ENCODE measurements at places on chromosomes 2 and 18.

DNA sequence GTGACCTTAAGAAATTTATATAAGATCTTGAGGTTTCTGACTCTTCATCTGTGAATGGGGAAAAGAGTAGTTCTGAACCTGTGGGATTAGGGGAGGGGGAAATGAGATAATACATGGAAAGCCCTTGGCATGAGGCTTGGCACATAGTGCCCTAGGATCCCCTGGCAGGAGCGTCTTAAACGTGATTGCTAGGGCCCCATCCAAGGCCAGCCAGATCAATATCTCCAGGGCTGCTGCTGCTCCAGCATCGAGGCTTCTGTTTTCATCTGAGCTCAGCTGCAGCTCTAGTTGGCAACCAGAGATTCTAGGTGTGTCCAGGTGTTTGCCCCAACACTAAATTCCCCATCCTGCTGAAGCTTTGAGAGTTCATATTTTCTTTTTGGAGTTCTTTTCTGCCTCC is 71.0 kb downstream of the IL1R2 start:
- no peak for DNase-seq

DNA sequence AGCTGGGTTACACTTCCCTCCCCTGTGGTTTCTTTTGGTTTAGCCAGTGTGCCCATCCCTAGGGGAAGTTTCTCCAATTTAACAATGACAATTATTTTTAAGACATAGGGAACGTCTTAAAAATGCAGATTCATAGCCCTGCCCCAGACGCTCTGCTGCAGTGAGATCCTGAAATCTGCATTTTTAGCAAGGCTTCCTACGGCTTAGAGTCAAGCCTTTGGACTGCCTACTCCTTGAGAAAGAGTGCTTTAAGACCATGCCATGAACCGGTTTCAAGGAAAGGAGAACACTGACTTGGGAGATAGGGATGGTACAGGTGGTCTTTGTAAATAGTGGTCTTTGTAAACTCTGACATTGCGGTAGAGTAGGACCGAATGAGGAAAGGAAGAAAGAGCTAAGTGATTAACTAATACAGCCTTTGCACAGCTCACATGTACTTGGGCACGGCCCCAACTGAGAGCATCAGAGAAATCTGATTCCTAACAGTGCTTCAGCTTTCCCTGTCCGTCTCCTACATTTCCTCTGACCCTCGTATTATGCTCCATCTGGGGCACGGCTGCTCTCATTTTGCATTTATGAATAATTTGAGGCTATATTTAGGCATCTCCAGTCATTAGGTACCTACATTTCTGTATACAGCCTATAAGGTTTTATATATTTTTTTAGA is 217.6 kb upstream of the TANK start:
- DNase-seq, result no peak

- DNase-seq, result no peak
Observed at GRCh38 chr18:31454066-31454708, 6.6 kb downstream of the DSG3 start.

GRCh38 chr2:16281451-16282335 is 341.3 kb downstream of the MYCN start:
- peak; percentile 72 for DNase-seq

DNA sequence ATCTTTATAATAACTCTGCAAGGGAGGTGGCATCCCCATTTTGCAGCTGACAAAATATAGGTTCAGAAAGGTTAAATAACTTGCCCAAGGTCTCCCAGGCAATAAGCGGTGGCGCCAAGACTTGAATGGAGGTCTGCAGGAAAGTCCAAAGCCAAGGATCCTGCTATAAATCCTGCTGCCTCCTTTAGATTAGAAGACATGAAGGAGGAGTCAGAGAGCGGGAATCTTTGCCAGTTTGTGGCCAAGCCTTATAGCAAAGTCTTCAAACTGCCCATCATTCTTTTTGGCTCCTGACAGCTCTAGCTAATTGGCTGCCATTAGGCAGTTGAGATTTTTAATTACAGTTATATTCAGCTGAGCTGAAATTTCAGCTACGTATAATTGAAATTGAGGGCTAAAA is 114.3 kb downstream of the C1D start:
- DNase-seq, result no peak

GRCh38 chr2:54657664-54658083 is 65.8 kb upstream of the EML6 start:
- DNase-seq, result peak; percentile 77

GRCh38 chr2:145007093-145007959 is 487.4 kb upstream of the ZEB2 start:
- no peak for DNase-seq

DNA sequence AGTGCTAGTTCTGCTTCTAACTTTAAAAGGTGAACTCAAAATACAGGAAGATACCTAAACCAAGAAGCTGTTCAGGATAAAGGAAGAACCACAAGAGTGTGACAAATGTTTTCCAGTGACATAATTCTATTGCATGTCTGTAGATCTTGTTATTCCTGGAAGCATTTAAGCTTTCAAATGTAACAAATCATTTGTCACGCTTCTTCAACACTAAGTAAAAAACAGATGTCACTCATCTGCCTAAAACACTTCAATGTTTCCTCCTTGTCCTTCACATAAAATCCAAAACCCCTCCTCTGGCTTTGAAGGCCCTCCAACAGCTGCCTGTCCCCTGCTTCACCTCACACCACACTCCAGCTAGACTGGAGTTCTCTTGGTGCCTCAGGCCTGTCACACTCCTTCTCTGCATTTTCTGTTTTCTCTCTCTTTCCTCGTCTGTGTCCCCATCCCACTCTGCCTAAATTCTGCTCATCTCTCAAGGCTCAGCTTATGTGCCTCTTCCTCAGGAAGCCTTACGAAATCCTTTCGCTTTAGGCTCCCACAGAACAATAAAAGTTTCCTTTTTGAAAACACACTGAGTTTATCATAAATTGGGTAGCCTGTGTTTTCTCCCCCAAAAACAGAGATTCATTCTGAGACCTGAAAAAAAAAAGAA is 6.4 kb upstream of the CLEC4F start:
- no peak for DNase-seq

GRCh38 chr2:163812926-163813520 is 77.2 kb upstream of the FIGN start:
- no peak for DNase-seq

All from iPS-NIHi11 (cell line).